ENCODE measurements at places on chromosomes 6 and 20.

DNA sequence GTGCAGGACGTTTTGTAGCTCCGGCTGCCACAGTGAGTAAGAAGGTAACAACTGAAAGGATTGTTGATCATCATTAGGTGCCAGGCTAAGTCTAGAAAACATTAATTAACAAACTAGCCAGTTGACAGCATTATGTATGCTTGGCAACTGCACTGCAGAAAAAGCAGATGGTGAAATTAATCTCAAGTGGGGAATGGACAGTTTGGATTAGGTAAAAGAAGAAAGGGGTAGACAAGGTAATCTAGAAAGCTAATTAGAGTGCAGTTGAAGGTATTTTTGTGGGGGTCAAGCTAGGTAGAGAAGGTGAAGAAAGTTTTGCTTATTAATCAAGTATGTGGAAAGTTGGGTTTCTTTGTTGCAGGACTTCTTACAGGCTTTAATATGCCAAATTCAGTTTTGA lies 69.7 kb upstream of the HINT3 start:
- DNase-seq, result no peak

DNA sequence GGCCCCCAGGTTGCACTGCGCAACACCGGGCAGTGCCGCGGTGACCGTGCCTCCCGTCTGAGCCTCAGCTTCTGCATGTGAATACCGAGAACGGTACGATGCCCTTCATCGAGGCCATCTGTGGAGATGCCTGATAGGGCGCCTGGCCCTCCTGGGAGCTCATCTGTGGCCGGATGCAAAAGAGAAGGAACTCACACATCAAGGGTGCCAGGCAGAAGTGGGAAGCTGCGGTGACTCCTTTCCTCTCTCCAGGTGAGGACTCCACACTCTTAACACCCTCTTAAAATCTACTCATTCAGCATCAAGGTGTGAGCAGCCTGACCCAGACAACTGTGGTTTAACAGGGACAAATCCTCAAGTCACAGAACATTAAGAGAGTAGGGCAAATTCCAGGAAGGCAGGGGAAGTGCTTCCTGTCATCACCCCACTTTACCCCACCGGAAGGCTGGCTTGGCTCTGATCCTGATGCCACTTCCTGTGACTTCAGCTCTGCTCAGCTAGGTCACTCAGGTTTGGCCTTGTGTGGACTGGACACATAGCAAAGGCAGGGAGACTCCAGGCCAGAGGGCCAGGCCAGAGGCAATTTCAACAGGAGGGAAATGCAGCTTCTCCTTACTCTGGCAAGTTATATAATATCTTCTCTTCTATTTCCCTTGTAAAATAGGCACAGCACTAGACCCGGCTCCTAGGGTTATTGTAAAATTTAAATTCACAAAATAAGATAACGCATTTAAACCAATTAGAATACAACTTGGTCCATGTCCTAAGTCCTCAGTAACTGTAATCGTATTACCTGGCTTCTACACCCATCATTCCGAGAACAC lies 69.4 kb downstream of the CPNE5 start:
- no peak for DNase-seq

- no peak for DNase-seq
Measured at GRCh38 chr6:126531286-126531685, 191.4 kb downstream of the CENPW start.

GRCh38 chr20:4401601-4402000 lies 320.1 kb upstream of the PRND start:
- no peak for DNase-seq

GRCh38 chr20:21137078-21137477 lies 11.2 kb downstream of the KIZ start:
- DNase-seq, result no peak
